ENCODE measurements at places on chromosomes 1 and 21.

GRCh38 chr1:14304381-14304865, 294.1 kb upstream of the KAZN start:
- DNase-seq, result no peak

DNA sequence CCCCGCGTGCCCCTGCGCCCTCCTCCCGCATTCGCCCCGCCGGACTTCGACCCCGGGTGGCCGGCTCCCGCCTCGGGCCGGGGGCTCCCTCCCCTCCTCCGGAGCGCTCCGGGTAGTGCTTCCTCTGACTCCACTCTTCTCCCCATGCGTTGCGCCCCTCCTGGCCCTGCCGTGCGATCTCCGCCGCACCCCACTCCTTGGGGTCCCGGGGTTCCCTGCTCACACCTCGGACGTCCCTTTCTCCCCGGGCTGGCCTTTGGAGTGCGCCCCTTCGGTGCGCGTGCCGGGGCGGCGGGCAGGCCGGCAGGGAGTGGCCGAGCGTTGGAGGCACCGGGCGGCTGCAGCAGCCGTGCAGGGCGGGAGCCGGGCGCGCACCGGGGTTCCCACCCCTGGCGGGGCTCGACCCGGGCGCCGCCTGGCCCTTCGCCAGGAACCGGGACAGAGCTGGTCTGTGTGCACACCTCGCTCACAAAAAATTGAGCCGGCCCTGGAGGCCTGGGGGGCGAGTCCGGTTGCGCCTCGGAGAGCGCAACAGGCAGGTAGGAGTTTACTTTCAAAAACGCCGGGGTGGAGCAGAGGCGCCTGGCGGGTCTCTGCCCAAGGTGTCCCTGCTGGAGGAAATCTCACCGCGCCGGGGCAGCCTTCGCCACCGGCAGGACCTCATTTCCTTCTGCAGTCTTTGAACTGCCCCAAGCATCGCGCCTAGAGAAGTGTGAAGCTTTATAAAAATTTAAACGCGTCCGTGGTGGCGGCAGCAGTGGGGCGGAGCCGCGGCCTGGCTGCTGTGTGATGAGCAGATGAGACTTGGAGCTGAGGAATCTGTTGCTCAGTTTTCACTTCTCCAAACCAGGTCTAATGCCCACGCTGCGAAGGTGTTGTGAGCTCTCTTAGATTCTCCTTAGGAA, 650 bp downstream of the VANGL1 start:
- no peak for DNase-seq

DNA sequence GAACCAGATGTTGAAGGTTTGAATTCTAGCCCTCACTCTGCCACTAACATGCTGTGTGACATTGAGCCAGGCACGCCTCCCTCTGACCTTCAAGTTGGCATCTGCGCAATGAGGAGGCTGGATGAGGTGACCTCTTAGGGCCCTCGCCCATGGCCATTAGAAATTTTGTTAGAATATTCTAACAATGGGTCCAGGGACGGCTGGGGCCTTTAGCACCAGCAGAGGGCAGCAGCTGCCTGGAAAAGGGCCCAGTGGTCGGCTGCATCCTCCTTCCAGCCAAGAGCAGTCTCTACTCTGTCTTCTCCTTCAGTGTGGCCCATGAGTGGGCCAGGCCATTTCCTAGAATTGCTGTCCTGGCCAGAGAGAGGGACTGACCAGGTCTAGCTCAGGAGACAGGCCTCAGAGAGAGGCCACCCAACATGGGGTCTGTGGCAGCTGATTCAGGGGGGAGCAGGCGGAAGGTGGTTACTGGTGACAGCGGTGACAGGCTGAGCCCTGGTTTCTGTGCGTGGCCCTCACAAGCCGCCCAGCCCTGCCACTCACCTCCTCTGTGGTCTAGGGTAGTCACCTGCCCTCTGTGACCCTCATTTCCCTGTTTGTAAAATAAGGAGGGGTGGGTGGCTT, 101.3 kb upstream of the ACTL8 start:
- peak; percentile 47 for DNase-seq

DNA sequence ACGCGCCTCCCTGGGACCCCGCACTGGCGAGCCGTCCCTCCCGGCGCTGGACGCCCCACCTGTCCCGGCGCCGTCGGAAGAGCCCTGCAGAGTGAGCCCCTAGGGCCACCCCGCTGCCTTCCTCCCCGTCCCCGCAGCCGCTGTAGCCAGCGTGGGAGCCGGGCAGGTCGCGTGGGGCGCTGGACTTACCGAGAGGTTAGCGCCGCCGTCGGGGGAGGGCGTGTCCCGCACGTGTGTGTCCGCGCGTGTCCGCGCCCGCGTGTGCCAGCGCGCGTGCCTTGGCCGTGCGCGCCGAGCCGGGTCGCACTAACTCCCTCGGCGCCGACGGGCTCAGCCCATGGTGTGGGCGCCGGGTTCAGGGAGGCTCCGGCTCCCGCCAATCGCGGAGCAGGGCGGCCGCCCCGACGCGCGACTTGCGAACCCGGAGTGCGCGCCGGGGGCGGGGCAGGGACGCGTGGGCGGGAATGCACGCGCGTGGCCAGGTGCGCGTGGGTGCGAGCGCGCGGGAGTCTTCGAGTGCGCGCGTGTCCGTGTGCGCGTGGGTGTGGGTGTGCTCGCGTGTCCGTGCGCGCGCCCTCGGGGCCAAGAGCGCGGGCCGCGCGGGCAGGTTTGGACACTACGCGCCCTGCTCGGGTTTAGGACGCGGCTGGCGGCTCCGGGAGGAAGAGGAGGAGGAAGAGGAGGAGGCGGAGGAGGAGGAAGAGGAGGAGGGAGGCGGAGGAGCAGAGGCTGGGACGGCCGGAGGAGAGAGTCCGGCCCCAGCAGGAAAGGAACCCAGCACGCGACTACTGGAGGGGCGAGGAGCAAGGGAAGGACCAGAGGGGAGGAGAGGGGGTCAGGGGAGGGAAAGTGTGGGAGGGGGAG, 145.2 kb upstream of the ETS2 start:
- DNase-seq, result no peak

- no peak for DNase-seq
Observed at GRCh38 chr1:51642739-51643142, 25.8 kb downstream of the OSBPL9 start.

DNA sequence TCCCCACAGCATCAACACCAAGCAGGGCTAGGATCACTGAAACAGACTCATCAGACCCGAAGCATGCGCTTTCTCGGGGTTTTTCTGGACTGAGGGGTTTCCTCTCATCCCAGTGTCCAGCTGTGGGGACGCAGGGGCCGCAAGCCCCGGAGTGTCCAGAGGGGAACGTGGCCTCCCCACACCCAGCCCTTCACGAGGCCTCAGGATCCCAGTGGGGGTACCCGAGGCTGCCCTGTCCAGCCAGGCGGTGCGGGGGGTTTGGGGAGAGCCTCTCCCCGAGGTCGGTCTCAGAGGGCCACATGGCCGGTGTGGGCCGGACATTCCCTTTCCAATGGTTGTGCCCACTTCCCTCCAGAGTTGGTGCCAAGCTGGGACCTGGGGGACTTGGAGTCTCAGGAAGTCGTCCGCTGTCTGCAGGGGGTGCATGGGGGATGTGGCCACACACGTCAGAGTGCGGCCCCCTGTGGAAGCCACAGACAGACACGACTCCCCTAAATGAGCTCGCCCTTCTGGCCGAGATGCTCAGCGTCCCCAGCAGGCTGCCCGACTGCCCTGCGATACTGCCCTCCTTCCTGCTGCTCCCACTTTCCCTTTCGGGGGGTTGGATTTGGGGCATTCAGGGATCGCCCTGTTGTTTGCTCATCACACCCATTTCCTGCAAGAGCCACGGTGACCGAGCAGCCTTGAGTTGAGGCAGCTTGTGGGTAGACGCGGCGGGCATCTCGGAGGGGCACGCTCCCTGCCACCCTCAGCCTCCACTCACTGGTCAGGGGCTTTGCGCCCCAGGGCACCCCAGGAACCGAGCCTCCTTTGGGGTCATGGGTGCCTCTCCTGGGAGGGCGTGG, 4.1 kb downstream of the COL6A1 start:
- no peak for DNase-seq

DNA sequence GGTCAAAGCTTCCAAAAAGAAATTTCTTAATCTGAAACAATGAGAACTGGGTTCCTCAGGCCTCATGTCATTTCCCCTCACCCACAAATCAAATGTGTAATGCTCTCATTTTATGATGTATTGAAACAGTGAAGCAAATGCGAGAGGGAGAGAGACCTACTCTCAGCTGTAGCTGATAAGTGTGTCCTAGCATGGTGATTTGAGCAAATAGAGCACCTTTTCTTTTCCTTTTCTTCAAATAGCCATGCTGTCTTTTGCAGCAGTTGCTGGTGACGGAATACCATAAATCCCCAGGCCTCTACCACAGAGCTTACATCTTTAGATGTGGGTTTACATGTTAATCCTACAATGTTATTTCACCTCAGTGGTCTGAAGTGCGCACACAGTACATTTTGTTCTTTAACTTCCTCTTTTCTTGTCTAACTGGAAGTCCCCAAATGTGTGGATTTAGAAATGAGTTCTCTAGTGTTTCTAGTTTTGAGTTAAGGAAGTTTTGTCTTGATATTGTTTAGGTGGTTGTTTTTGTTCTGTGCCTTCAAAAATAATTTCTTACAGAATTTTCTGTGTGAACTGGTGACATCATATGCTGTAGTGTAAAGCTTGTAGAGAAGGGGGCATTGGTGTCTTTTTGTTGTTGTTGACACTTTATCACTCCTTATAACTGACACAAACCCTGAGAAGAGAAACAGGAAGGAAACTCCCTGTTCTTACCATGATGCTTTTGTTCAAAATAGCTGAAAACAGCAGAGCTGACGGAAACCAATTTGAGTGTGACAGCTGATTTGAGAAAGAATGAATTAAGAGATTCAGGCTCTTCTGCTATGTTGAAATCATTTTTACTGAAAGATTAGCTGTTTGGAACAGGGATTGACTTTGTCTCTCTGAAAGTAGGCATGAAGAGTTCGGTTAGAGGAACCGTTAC, 12.2 kb downstream of the SMAP2 start:
- DNase-seq, result no peak

GRCh38 chr1:27961646-27962221, 2.0 kb downstream of the XKR8 start:
- DNase-seq, result no peak

- DNase-seq, result no peak
Observed at GRCh38 chr1:91830242-91831131, 55.5 kb downstream of the TGFBR3 start.

DNA sequence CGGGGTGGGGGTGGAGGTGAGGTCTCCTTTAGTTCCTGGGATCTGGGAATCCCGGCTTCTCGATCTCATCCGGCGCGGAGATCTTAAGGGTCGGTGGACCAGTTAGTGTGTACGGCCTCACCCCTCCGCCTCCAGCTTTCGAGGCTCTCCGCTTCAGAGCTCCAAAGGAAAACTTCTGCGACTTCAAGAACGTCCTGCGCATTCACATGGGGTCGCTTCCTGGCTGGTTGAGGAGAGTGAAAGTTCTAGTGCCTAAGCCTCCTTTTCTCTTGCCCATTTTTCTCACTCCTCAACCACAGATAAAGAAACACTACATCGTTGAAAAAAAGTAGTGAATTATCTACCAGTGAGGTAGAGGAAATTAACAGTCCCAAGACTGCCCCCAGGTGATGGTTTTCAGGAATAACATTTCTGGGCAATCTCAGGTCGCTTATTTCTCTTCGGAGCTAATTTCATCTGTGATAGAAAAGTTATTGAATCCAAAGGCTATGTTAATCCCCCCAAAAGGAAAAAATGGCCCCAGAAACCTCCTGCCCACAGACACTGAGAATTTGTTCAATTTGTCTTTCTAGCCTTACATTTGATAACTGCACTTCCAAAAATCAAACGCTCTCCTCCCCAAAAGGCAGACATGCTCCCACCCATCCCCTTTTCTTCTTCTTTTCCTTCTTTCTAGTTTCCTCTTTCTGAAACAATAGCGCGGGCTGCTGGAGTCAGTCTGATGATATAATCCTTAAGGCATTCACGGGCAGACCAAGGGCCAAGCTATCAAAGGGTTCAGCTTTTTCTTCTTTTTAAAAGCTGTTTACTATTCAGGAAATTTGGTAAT, 20.6 kb upstream of the TBX15 start:
- DNase-seq, result peak; percentile 14

GRCh38 chr1:20695515-20695914, 22.3 kb downstream of the KIF17 start:
- DNase-seq, result no peak

DNA sequence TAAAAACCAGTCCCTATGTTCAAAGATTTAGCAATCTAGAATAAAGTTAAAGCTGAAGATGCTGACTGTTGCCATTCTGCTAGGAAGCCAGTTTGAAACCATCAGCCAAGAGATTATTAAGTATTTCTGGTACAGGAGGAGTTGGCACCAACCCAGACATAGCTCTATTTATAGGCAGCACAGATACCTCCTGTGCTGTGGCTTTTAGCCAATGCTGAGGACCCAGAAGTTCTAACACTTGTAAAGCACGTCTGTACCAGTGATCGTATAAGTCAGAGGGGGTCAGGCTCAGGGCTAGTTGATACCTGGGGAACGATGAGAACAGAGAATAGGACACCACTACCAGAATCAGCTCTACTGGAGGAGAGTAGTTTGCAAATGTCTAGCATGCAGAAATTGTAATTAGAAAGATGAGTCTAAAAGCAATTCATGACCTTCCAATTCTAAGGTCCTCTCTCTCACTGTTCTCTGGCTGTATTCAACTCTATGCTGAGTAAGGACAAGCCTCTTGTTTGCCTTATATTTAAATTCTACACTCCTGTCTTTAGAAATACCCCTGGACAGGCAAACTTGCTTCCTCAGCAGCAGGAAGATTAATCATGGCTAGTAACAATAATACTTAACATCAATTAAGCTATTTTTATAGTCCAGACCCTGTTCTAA, 96.8 kb upstream of the PALMD start:
- no peak for DNase-seq

GRCh38 chr1:158181577-158181922, 855 bp downstream of the CD1D start:
- DNase-seq, result no peak

DNA sequence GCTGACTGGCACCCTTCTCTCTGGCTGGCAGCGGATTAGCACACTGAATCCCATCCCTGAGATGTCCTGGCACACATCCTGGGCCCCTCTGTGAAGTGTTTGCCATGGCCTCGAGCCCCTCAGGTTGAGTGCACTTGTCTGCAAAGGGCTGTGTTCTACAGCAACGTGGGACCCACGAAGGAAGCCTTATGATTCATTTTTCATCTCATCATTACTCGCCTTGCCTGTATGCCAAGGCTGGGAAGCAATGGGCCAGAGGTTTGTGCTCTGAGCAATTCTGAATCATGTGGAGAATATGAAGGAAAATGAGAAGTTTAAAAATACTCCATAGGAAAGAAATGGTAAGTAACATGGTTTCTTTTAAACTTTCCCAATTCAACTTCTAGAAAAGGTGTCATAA, 124.8 kb upstream of the LMO4 start:
- DNase-seq, result no peak

DNA sequence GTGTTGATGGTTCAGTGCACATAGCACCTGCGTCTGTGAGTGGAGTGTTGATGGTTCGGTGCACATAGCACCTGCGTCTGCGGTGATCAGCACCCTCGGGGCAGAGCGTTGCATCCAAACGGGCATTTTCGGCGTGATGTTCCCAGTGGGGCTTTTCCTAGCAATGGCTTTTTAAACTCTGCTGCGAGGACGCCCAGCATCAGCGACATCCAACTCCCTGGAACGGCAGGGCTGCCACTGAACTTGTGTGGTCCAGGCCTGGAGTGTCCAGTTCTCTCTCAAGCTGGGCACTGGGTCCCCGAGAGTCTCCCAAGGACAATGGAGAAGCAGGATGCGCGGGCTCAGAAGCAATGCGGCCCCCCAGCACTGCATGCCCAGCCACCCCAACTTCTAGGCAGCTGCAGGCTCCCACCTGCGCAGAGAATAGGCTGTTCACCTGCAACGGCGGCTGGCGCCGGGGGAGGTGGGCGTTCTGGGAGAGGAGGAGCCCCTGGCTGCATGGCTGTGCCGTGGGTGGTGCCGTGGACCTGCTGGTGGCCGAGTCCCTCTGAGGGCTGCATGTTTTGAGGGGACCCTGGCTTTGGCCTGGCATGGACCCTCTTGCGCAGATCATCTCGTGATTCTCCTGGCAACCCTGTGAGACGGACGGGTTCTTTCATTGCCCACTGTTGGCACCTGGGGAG, 10.1 kb upstream of the C1orf174 start:
- no peak for DNase-seq
